ENCODE measurements at places on chromosomes 5 and 9.

DNA sequence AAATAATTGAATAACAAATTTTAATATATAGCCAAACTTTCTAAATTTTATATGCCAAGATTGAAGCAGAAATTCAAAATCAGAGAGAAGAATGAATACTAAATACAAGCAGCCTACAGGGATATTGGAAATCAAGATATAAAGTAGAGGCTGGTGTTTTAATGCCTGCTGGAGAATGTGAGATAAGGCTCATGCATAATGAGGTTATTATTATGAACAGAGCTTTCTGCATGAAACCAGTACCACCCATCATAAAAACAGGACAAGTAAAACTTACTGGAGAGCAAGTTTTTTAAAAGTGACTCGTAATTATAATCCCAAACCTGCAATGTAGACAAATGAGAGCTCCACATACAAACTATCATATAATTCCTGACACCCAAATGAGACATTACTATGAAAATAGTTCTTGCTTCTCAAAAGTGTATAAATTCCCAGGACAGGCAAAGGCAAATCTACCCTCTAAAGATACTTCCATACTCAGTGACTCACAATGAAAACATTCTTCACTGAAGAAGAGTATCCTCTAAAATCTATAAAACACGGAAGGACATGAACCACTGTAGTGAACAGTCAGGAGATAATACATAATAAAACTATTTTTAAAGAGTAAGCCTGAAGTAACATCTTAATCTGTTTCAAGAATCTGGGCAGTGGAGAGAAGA is 532.0 kb upstream of the GRAMD2B start:
- no peak for DNase-seq

- no peak for DNase-seq
These were observed 75.5 kb downstream of the EPB41L4B start for GRCh38 chr9:109245310-109245897.

DNA sequence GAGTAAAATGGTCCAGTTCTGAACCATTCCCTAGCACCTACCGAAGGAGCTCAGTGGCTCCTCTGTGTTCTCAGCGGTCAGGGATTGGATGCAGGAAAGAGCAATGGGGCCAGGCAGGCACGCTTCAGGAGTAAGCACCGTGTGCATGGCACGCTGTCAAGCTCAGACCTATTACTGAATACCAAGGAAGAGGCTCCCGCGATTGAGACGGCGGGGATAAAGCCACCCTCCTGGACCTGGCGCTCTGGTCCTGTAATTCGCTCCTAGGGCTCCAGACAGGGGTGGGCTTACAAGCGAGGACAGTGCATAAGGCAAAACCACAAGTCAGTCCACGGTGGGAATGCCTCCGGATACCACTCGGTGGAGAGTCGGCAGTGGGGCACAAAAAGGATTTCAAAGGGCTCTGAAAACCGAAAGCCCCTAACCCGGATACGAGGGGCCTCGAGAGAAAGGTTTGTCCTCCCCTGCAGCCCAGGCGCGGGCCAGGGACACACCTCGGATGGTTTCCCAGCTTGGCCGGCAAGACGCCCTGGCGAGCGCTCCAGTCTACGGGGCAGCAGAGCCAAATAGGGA is 988 bp downstream of the OXCT1 start:
- peak; percentile 60 for DNase-seq

- DNase-seq = no peak
These were observed 97.9 kb downstream of the MVB12B start for GRCh38 chr9:126424511-126424910.

DNA sequence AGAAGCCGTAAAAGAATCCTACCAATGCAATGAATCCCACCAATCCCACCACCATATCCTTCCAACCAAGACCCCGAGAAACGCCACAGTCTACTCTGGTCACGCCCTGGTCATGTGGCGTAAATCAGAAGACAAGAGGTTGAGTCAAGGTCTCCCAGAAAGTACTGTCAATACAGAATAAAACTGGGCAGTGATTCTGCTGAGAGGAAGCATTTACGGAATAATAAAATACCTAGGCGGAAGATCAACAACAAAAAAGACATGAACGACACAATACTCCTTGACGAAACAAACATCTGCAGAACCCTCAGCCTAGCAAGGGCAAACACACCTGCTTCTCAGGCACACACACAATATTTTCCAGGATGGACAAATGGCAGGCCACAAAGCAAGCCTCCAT is 62.8 kb downstream of the GOLM1 start:
- no peak for DNase-seq

GRCh38 chr9:114898741-114899140 is 31.6 kb downstream of the TNFSF8 start:
- no peak for DNase-seq

DNA sequence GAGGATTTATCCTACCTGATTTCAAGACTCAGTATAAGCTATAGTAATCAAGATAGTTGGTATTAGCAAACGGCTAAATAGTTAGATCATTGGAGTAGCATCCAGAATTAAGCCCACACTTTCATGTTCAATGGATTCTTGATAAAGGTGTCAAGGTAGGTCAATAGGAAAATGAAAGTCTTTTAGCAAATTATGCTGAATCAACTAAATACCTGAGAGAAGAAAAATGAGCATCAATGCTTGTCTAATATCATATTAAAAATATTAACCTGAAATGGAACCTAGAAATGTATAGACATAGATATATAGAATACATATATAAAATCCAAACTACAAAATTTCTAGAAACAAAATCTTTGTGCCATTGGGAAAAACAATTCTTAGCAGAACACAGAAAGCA is 685.6 kb downstream of the DTWD2 start:
- DNase-seq = no peak

DNA sequence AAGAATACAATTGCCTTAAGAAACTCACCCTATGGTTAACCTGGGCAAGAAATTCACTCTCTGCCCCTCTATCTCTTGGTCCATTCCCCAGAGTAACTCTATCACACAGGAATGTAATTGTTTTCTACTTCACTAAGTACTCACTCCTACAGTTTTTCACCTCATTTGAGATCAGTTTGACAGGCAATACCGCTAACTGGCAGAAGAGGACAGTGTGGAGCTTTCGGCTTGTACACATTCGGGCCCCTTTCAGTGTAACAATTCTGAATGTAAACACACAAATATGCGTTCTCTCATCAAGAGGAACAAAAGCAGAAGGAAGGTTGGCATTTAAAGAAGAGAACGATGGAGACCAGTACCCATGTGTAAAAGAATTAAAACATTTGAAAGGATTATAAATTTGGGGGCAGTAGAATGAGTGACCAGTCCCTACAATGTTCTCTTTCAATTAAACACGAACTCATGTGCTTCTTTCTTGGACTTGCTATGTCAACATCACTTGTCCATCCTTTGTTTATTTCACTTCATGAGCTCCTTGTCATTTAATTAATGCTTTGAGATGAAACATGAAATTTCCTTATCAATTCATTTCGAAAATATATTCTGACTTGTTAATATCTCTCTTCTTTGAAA is 188.5 kb upstream of the GRAMD2B start:
- no peak for DNase-seq

DNA sequence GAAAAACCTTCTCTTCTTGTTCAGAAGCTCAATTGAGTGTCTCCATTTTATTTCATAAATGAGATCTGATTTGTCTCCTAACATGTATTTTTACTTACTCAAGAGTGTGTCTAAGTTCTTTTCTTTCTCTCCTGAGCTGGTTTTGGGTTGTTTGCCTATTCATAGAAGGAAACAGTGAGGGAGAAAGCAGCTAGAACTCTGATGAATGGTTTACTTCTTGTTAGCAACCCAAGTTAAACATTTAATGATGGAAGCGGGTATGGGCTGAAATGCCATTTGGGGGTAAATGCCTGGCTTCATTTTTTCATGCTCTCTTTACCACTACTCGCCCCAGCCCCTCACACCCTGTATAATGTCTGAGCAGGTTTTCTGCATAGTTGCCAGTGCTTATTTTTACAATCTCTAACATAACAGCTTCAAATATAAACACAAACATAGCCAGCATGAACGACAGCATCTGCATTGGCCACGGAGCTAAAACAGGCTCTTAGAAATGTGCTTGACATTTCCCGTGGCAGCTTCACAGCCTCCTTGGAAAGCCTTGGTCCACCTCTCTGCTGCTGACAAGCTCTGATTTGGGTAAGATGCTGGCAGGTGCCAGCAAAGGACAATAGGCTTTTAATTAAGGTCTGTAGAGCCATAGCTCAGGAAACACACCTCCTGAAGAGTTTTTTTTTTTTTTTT is 321.1 kb downstream of the ARHGEF28 start:
- DNase-seq = no peak

GRCh38 chr5:87389296-87390034 is 23.3 kb downstream of the CCNH start:
- no peak for DNase-seq

GRCh38 chr9:131838530-131839280 is 98.8 kb upstream of the RAPGEF1 start:
- DNase-seq = no peak

DNA sequence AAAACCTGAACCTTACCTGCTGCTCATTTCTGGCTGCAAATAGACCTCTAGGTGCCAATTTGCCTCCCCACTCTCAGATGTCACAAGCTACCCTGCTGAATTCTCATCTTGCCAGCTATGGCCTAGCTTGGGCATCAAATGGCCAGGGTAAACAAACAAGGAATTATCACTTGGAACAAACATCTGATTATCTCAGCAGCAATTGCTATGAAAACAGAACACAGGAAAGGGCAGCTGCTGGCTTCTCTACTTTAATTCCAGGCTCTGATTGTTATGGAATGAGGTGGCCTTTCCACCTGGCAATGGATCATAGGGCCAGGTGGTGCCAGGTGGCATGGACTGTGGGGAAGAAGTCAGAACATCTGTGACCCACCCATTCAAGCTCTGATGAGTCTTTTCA is 505.1 kb downstream of the TLR4 start:
- DNase-seq = no peak

- no peak for DNase-seq
These were observed 6.1 kb downstream of the NPR2 start for GRCh38 chr9:35797311-35798109.

GRCh38 chr5:37121465-37121864 is 127.7 kb downstream of the CPLANE1 start:
- DNase-seq = no peak

GRCh38 chr9:125767349-125767748 is 20.2 kb downstream of the PBX3 start:
- DNase-seq = no peak

DNA sequence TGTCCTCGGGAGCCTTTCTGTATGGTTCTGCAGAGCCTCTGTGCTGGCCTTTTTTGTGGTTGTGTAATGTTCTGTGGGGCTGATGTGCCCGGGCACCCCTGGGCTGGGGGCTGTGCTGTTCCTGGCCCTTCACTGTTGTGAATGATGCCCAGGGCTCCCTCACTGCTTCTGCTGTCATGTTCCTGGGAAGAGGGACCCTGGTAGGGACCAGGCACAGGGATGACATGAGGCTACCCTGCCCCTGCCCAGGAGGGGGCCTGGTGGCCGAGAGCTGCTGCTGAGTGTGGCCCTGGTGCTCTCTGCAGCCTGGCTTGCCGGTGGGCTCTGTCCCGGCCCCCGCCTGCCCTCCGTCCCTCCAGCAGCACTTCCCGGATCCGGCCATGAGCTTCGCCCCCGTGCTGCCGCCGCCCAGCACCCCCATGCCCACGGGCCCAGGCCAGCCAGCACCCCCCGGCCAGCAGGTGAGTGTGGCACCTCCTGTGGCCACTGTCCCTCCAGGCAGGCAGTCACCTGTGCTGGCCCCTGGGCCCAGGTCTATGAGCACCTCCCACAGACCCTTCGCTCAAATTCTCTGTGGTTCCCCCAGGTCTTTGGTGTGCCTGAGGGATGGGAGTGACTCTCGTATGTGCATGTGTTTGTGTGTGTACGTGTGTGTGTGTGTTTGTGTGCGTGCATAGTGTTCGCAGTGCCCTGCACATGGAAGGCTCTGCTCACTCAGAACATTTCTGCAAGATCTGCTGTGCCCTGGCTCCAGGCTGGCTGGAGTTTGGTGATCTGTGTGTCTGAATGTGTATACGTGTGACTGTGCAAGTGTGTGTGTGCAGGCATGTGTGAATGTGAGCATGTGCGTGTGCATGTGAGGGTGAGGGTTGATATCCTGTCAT is 72.3 kb downstream of the WNK2 start:
- no peak for DNase-seq

DNA sequence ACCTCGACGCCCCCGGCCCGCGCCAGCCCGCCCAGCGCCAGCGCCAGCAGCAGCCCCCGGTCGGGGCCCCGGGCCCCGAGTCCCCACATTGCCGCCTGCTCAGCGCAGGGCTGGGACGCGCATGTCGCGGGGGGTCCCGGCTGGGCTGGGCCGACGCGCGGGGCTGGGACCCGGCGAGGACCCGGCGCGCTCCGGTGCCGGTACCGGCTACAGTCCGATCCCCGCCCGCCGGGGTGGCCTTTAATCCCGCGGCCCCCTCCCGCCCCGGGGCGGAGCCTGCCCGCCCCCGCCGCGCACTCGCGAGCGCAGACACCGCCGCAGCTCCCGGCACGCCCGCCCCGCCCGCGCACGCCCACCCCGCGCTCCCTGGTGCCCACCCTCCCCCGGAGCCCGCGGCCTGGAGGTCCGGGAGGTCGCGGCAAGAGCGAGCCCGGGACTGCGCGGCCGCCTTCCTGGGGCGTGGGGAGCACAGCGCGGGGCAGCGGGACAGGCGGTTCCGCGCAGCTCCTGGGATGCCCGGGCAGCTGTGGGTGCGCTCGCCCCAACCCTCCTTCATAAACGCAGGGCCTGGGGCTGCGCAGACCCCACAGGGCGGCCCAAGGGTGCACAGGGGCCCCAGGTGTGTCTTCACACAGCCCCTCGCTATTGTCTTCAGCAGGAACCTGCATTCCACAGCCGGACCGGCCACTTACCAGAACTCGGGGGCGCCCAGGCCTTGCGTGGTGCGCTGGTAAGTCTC is at the start of gene SLC9A3:
SLC9A3 (minus strand) TSS at position 216 of the 739 bp plus-strand sequence.
- DNase-seq = no peak

DNA sequence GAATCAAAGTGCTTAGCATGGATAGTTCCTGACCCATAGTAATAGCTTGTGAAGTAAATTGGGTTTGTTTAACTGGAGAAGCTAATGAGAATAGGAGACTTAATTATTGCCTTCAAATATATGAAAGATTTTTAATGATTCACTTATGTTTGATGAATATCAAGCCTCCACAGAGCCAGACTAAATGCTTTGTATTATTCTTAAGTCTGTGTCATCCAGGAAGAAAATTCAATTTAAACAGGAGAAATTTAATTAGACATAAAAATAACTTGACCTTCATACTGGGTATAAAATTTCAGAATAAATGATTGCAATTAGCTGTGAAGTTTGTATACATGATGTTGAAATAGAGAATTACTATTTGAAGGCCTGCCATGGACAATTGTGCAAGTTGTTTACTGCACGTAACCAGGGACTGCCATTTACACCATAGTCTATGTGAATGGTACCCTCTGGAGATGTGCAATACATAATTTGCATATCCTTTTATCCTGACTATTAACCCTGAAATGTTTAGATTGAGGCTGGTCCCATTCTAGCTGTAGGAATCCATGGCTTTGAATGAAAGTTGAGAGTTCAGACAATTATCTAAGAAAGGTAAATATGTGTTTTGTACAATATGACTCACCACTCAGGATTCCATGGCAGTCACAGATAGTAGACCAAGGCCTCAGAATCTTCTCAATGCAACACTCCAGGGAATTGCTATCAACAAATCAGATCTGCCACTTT is 133.5 kb upstream of the IL12B start:
- DNase-seq = no peak

- DNase-seq = no peak
These were observed 32.7 kb upstream of the ALDH1B1 start for GRCh38 chr9:38359689-38360385.

All from NCI-H2227 treated with DMSO at 0.1 percent for 48 hours (cell line).